ENCODE measurements at places on chromosomes 16 and 17.

- DNase-seq, result no peak
Measured at GRCh38 chr17:17605083-17605728, 13.7 kb upstream of the PEMT start.

GRCh38 chr17:42132941-42133340 is 10.3 kb downstream of the HSPB9 start:
- DNase-seq, result no peak

DNA sequence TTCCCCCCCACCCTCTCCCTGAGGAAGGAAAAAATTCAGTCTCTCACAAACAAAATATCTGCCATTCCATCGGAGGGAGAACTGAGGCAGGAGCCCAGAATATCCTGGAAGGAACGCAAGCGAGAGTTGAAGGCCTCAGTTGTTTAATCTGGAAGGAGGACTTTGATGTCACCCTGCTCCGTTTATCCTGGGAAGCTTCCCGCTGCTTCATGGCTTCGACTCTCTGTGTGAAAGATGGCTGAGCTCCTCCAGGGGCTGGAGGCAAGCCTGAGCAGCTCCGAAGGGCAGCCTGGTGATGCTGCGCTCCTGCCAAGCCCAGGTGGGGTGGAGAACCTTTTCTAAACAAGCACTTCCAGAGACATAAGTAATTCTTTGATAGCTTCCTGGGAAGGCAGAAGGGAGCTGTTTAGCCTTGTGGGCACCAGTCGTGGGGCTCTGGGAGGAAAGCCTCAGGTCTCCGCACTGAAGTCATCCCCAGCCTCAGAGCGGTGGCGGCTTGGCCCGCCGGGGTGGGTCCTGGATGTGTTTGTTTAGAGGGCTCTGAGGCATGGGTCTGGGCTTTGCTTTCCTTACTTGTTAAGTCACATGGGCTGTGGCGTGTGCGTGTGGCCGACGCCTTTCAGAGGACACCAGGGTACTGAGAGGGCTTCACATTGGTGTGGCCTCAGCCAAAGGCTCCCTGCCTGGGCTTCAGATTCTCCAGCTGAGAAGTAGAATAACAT is 7.9 kb downstream of the NKD1 start:
- no peak for DNase-seq

DNA sequence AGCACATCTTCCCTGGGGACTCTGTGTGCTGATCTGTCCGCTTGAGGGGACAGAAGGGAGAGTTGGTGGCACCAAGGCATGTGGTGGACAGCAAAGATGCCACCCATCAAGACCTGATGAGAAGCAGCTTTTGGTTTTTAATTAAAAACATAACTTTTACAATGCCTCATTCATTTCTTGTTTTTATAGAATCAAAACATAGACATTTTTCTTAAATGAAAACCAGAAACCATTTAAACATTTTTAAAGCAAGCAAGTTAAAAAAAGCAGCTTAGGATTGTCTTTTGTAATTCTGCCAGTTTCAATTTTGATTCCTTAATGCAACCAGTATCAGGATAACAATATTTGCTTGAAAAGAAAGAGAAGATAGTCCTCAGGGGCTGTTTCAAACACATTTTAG is 123.7 kb upstream of the AXIN2 start:
- DNase-seq, result no peak

- DNase-seq, result no peak
Measured at GRCh38 chr17:40364121-40364861, at the start of gene GJD3. Gene GJD3, minus strand, starts transcription at chr17:40364737. Its CDS starts 922 bp downstream, at chr17:40363815.

GRCh38 chr17:51765282-51766135 is 393.0 kb downstream of the CA10 start:
- no peak for DNase-seq

DNA sequence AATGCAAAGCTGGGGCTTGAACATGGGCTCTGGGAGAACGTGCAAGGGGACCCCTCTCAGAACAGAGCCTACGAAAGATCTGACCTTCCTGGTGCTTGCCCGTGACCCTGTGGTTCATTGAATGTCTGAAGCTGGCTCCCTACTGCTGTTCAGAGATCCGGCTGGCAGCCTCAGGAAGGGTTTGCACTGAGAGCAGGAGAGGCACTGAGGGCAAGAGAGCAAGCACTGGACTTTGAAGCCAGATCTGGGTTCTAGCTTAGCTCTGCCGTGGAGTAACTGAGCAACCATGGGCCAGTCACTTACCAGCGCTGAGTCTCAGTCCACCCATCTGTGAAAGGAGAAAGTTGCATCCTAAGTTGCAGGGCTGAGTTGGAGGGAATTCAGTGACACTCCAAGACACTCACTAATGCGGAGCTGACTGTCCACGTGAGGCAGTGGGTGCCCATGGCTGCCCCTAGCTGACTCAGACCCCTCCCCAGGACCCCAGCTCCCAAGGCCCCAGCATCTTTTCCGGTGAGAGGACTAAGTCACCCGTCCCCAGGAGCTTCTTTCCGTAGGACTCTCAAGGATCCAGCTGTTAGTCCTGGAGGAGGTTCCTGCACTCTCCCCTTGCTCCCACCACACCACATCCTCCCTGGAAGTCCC is 41.3 kb downstream of the BEAN1 start:
- DNase-seq, result no peak

DNA sequence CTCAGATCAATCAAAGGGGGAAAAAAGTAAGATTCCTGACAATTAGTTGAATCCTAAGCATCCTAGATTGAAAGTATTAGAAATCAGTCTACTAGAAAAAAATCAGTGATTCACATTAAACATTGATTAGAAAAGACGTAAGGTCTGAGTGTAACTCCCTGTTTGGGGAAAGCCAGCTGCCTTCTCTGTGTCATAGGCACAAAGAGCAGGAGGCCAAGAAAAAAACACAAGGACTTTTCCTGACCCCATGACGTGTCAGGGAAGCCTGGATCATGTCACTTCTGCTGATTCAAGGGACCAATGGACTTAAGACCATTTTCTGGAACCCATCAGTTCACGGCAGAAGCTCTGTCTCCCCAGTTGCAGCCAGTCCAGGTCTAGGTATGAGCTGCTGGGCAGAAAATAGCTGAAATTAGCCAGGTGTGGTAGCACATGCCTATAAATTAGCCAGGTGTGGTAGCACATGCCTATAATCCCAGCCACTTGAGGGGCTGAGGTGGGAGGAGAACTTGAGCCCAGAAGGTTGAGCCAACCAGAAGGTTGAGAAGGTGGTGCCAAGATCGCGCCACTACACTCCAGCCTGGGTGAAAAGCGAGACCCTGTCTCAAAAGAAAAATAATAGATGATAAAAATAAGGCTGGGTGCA is 35.9 kb downstream of the RANBP10 start:
- no peak for DNase-seq

- DNase-seq, result no peak
Measured at GRCh38 chr16:3874794-3875692, 5.5 kb downstream of the CREBBP start.

- no peak for DNase-seq
Measured at GRCh38 chr17:32385121-32385520, 35.2 kb downstream of the ZNF207 start.

DNA sequence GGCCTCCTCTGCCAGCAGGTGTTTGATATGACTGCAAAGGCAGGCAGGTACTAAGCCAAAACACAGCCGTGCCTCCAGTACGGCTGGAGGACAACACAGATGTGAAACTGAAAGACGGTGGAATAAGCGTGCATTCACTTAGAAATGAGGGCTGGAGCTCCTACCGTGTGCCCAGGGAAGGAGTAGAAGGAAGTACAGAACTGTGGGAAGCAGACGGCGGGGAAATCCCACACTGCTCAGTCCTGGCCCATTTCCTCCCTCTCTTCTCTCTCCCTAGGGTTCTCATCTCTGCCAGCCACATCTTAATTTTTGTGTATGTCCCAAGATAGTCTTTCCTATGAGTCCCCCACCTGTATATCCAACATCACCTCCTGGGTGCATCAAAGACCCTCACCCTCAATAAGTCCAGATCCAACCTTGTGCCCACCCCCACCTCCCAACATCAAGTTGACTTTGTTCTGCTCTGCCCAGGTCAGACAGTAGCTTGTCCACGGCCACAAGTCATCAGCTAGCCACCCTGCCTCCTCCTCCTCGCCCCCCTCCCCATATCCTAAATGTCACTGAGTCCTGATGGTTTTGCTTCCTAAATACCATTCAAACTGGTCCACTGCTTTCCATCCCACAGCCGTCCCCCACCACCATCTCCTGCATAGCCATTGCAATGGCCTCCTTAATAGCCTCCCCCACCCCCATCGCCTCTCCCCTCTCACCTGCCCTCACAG is 77.1 kb upstream of the RPL38 start:
- DNase-seq, result no peak

DNA sequence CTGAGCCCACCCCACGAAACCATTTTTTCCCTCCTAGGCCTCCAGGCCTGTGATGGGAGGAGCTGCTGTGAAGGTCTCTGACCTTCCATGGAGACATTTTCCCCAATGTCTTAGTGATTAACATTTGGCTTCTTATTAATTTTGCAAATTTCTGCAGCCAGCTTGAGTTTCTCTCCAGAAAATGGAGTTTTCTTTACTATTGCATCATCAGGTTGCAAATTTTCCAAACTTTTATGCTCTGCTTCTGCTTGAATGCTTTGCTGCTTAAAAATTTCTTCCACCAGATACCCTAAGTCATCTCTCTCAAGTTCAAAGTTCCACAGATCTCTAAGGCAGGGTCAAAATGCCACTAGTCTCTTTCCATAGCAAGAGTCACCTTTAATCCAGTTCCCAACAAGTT is 12.9 kb upstream of the MYH4 start:
- no peak for DNase-seq

GRCh38 chr17:71378036-71378435 is 742.8 kb upstream of the SOX9 start:
- no peak for DNase-seq

GRCh38 chr17:28811651-28812090 is 30.9 kb downstream of the FAM222B start:
- no peak for DNase-seq

DNA sequence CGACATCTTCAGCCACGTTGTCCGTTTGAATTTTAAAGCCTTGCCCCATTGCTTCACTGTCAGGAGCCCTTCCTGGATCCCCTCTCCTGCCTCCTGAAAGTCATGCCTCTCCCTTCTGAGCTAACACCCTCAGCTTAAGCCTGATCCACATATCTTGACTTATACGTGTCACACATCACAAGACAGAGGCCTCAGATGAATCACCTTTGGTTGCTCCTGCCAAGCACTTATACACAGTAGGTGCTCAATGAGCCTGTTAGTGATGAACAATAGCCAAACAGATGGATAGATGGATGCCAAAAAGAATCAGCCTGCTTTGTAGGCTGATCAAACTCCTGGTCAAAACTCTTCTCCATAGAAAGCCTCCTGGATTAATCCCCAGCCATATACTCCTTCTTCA is 31.8 kb downstream of the PITPNM3 start:
- no peak for DNase-seq

- DNase-seq, result no peak
Measured at GRCh38 chr16:57815987-57816745, 13.9 kb upstream of the KIFC3 start.

GRCh38 chr16:85995541-85996423 is 96.8 kb downstream of the IRF8 start:
- DNase-seq, result no peak

DNA sequence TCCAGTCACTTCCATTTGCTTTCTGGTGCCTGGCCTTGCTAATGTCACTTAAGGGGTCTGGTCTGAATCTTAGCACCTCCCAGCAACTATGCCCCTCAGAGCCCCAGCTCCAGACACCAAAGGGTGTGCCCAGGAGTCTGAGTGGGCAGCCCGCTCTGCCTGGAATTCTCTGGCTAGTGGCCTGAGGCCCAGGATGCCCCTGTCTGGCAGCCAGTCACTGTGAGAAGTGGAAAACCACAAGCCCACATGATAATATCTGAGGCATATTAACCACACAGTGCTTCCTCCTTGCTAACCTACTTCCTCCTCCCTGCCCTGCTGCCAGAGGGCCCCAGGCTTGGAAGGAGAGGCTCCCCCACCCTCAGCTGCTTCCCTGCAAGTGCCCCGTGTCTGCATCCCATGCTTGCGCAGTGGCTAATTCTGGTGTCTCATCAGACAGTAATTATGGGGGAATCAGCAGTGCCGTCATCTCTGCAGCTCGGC is 14.0 kb downstream of the SRCIN1 start:
- DNase-seq, result no peak

GRCh38 chr17:17050346-17051345 is 8.4 kb downstream of the MPRIP start:
- DNase-seq, result no peak

GRCh38 chr16:88779406-88780141 is 5.4 kb downstream of the PIEZO1 start:
- DNase-seq, result no peak

- no peak for DNase-seq
Measured at GRCh38 chr16:51766739-51767138, 615.7 kb upstream of the SALL1 start.

DNA sequence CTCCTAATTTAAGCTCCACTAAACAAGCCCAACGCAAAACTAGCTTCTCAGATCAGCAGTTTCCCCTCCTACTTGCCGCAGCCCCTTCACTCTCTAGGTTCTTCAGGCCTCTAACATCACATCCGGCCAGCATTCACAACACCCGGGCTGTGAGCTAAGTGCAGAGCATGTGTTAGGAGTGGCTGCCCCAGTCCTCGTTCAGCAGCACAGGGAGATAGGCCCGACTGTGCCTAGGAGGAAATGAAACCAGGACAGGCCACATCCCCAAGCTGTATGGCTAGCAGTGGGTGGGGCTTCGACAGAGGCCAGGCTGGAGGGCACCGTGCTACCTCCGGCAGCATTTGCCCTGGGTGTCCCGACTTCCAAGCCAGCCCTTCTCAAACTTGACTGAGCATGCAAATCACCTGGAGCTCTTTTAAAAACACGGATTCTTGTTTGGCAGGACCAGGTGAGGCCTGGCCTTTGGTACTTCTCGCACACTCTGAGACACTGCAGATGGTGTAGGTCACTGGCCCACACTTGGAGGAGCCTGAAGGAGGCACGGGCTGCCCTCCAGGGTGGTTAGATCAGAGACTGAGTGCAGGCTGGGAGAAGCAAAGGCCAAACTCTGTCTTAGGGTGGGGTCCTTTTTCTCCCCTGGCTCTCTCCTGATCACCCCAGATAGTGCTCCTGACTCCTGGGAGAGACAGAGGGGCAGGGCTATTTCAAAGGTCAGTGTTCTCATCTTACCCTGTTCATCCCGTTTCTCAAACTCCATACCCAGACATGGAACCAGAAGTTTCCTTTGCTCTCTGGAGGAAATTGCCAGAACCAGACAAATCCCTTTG is 202.0 kb downstream of the C16orf78 start:
- DNase-seq, result no peak
